ENCODE measurements at places on chromosomes 12 and 14.

DNA sequence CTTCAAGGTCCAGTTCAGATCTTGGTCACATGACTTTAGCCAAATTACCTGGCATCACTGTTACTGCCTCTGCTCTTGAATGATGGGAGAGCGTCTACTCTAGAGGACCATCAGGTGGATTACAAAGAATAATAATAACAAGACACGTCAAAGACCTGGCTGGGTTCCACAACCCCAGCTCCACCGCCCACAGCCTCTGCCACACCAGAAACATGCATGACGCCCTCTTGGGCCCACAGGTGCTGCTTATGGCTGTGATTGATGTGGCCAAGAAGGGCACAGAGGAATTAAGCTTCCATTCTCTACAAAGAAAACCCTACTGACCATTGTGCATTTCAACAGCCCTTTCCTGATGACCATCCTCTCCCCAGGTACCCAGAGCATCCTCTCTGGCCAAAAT is 18.2 kb downstream of the SERPINA3 start:
- no peak for DNase-seq

- DNase-seq, result peak; percentile 62
These were observed 46.7 kb downstream of the IRAK3 start for GRCh38 chr12:66235626-66236281.

- DNase-seq, result no peak
These were observed 13.2 kb upstream of the APOF start for GRCh38 chr12:56375598-56376434.

DNA sequence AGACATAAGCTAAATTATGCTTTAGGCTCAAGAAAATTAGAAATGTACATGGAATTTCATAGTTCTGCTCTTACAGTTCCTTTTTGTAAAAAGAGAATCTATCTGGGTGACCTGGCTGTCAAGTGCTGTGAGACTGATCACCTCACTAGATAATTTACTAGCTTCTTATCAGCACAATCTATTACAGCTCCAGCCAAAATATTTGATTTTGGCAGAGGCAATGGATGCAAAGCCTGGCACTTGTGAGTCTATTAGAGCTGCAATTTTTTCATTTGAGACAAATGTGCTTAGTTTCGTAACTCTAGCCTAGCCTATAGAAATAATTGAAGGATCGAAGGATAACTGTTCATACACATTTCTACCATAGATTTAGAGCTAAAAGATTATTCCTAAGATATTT is 927.5 kb downstream of the SLC6A15 start:
- no peak for DNase-seq

- DNase-seq, result peak; percentile 89
These were observed 6.4 kb downstream of the STX2 start for GRCh38 chr12:130832561-130833209.

DNA sequence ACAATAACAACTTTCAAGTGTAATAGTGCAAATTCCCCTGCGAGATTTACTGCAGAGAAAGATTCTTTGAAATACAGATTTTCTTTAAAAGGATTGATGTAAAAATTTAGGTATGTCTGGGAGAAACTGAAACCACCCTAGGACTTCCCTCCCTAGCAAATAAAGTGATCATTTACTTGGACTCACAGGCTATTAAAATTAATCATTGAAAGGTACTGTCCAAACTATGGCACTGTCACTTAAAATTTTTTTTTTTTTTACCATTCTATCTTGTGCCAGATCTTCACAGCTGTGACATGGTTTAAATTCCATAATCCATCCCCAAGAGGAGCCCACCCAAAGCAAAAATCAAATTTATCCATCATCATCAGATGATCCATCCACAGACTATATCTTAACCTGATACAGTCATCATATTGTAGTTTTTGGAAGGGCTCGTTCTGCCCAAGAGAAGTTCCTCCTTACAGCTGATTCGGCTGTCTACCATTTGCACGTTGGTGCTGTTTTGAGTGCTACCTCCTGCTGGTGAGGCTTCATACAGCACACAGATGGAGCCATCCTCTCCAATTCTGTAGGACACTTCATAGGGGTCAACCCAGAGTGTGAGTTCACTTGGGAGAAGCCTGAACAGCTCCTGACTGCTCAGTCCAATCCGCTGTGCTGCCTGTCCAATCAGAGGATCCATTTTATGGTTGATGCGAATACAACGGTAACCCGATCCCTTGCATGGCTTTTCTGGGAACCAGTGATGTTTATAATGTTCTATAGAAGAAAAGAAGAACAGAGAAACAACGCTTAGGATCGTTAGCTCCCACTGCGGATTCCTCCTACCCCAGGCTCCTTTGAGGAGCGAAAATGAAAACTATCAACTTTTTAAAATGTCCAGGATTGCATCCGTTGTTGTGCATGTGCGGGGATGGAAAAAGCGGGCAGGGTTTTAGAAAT is 1.7 kb downstream of the BTG1 start:
- peak; percentile 97 for DNase-seq

DNA sequence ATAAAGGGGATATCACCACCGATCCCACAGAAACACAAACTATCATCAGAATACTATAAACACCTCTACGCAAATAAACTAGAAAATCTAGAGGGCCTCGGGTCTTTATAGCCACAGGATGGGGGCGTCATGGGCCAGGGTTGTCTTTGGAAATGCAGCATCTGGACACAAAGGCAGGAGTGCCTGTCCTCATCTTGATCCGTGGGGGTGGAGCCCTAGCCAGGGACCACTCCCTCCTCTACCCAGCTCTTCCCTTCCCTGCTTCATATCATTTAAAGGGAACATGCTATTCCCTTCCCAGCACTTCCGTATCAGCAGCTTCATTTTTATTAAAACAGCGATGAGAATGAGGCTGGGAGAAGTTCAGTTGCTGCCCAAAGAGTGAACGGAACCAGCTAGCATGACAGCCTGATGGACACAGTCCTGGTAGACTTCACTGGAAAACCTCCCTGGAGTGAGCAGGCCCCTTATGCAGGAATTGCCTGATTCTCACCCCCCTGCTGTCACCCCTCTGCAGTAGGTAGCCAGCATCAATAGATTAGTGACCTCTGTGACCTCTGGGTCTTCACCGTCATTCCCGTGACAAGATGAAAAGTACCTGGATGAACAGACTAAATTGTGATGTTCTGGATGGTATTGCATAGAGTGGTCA is 251.4 kb upstream of the RGS6 start:
- DNase-seq, result no peak

- no peak for DNase-seq
These were observed 504.1 kb downstream of the TMTC2 start for GRCh38 chr12:83190631-83191390.

GRCh38 chr12:96473394-96474093 is 15.8 kb upstream of the CFAP54 start:
- DNase-seq, result no peak

DNA sequence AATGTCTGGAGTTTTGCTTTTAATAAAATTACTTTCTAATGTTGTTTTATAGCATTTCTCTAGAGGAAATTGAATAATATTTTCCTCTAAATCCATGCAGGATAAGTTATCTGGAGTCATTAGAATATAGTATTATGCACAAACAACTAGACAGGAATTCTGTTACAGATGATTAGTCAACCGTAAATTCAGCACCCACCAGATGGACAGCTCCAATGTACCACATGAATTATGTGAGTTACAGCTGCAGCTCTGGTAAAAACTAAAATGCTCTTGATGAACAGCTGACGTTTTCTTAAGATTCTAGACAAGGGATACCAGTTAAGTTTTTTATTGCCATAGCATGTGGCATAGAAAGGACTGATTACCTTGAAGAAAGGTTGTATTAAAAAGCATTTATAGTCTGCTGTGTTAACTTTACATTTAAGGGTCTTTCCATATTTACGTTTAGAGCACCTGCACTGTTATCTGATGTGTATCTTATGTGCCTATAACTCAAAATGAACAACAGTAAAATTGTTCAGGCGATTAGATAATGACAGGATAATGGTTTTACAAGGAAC is 321.4 kb upstream of the LRFN5 start:
- peak; percentile 47 for DNase-seq

DNA sequence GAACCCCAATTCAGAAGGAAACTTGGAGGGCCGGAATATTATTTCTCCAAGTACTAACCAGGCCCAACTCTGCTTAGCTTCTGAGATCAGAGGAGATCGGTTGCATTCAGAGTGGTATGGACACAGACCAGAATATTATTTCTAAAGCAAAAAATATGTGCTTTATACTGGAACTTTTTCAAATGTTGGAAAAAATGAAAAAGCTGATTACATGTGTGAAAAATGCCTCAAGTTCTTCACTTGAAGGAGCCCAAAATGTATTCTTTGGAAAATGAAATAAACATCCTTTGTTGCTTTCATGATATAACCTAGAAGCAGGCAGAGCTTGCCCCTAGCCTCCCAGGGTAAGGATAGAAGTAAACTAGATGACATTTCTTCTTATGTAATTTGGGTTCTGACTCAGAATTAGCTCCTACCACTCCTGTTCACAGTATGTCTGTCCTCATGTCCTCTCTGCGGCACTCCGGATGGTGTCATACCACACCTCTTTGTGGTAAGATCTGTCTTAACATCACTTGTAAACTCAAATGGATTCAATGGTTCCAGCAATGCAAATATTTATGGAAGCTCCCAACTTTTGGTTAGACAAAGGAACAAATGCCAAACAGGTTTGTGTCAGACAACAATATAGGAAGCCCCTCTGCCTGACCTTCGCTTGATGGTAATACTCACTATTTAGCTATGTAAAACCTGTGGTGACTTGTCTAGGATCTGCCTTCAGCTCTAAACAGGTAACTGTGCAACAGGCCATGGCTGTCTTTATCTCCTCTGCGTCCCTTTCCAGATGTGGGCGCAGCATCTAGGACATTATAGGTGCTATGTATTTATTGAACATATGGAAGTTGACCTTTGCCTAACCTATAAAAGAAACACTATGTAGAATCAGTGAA is 178.5 kb downstream of the SSPN start:
- DNase-seq, result no peak

DNA sequence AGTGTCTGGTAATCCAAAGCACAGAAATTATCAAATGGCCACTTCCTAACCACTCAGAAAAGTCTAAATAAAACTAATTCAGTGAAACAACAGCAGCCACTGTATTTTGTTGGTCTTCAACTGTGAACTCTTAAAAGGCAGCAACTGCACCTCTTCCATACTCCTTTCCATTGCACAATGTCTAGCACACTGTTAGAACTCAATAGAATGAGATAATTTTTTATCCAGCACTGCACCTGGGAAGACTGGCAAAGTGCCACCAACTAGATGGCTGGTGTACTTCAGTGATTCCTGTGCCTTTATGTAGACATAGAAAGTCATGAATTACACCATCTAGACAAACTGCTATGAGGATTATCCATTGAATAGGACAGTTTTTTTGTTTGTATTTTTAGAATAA is 26.2 kb downstream of the LGR5 start:
- DNase-seq, result no peak

DNA sequence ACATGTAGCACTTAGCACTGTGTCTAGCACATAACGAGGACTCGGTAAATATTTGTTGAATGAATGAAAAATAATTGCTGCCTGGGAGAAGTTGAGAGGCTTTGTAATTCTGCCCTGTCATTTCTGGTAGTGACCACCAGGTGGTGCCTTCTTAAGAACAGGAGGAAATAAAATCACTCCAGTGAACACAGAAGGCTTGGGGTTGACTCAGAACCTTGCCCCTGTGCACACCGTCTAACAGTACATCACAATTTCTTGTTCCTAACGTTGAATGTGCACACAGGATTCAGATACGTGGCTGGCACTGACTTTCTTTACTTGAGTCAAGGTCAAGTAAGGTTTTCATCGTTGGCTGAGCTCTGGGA is 91.8 kb downstream of the RGS6 start:
- DNase-seq, result peak; percentile 58

DNA sequence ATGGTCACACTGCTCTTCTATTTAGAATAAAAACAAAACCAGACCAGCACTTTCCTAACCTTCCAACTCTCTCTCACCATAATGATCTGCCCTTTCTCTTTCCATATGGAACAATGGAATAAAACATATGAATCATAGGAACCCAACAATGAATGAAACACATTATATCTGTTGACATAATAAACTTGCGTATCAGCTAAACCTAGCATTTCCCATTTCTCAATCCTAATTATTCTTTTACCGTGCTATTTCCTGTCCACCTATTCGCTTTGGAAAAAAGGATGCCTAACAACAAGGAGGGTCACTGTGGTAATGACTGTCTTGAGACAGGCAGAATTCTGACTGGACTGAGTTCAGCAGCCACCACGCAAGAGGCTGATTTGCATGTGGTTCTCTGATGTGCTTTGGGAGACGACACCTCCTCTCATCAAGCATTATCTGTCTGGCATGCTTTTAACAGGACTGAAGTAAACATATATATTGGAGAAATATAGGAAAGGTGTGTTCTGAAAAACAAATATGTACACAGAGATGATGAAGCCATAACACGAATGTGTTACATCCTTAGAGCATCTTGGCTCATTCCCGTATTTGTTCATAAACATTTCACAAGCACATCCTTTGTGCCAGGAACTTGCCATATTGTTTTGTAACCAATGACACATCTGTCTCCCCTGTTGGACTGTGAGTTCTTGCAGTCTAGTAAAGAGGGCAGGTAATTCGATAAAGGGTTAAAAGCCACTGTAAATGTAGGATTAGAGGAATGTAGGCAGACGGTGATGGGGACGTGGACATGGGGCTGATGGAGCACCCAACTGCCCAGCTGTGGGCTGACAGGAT is 87.7 kb downstream of the PTPRB start:
- no peak for DNase-seq

DNA sequence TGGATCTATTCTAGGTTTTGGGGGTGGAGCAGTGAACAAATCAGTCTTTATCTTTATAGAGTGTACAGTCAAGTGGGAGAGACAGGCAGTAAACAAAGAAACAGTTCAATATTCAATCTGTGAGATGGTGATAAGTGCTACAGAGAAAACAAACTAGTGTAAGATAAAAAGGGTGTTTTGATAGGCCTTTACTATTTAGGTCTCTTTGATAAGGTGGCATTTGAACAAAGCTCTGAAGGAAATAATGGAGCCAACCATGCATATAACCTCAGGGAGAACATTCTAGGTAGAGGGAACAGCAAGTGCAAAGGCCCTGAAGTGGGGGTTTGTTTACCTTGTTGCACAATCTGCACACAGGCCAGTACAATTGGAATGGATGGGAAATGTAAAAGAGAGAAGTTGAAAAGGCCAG is 47.3 kb downstream of the PTPN11 start:
- DNase-seq, result no peak

DNA sequence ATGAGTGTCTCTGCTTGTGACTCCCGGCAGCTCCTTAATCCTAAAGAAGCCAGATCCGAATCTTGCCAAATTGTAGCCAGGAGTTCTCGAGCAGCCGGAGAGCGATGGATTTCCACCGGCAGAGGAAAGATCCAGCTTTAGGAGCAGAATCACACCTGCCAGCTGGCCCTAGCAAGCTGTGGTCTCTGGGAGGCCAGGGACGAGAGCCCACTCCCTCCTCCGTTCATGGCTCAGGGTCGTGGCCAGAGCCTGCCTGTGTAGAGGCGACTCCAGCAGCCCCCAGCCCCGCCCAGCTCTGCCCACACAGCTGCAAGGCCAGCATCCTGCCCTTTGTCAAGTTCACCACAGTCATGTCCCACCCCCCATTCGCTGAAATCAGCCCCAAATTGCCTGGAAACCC is 121.0 kb downstream of the SCARB1 start:
- DNase-seq, result no peak

- DNase-seq, result peak; percentile 86
These were observed 40.1 kb upstream of the EVL start for GRCh38 chr14:100025111-100025510.

All from NB4 (cell line).